ENCODE measurements at places on chromosomes 4 and X. TPM values are rescaled to one million over a fixed set of nuclear protein-coding genes. Genes with fewer than 3 reads are reported as not detected.
A peak's percentile ranks its signal among the peaks of the same experiment; 100 is the strongest.

UGT2B15 gene
- not detected for total RNA-seq

SH3TC1 gene
- 1.6 TPM for total RNA-seq

MEPE gene
- total RNA-seq, result not detected

PRR32 gene
- not detected for total RNA-seq

SLC38A5 gene
- 12.2 TPM for total RNA-seq

GPRIN3 gene
- not detected for total RNA-seq

RAB9B gene
- total RNA-seq, result 0.90 TPM

PPP2R2C gene
- total RNA-seq, result not detected

MAB21L2 gene
- 11.7 TPM for total RNA-seq

PPARGC1A gene
- total RNA-seq, result under 0.01 TPM

ING2 gene
- total RNA-seq, result 9.7 TPM

- peak; percentile 83 for DNase-seq
Observed at GRCh38 chr4:101199507-101200285, 147.6 kb downstream of the PPP3CA start.

- no peak for DNase-seq
Observed at GRCh38 chr4:154562697-154563254, at the start of gene FGB. Gene FGB (plus strand): TSS chr4:154563011. CDS start chr4:154563019, 8 bp downstream.

GRCh38 chrX:12843061-12843667 is 23.7 kb upstream of the TLR7 start:
- DNase-seq, result no peak

DNA sequence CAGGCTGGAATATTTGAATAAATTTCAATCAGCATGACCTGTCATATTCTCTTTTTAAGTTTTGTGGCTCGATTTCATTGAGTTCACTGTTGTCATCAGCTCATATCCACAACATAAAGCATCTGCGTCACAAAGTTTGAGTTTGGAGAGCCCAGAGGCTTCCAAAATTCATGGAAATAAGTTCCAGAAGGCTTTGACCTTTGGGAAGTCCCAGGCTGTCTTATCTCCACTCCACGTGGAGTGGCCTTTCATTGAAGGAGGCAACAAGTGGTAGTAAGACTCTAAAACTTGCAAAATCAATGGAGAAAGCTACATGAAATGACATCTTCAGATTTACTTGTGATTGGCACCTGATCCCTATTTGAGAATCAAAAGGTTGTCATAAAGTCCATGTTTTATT is 54.1 kb upstream of the UNC5C start:
- DNase-seq, result no peak

GRCh38 chr4:8818063-8818881 is 53.4 kb downstream of the HMX1 start:
- DNase-seq, result no peak

DNA sequence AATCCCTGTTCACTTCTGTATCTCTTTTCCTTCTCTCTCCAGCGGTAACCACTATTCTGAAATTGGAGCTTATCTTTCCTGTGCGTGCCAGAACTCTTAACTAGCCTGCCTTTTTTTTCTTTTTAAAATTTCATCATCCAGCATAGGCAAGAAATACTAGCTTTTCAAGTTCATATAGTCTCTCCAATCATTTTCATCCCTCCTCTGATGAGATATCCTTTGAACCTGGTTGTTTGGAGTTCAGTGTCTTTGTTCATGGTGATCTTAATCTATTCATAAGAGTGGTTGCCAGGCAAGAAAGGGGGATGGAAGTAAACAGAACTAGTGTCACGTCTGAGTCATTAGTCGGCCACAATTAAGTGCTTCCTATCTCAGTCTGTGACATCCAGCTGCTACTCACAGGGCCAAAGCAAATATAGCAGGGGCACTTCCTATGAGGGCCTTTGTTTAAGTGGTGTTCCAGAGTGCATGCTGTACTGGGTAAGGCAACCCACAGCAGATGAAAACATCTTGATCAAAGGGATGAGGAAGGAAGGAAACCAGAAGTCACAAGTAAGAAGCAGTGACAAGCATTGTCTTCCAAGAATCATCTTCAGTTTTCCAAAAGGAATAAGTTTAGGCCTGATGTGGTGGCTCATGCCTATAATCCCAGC is 56.4 kb upstream of the XIAP start:
- DNase-seq, result peak; percentile 75

- no peak for DNase-seq
Observed at GRCh38 chrX:51024106-51024696, 113.7 kb downstream of the BMP15 start.

DNA sequence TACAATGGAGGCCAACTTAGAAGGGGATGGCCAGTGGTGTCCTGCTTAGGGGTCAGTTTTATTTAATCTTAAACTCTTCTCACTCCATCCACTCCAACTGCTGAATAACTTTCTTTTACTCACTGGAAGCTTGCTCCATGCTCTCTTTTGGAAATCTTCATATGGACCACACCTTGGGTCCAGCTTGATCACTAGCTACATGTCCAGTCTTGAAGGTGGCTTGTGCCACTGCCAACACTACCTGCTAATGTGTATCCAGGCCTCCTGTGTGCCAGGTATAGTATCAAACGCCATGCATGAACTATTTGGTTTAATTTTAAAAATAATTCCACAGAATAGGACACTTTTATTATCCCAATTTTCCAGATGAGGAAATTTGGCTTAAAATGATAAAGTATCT is 37.0 kb upstream of the KDR start:
- DNase-seq, result no peak

GRCh38 chrX:14927401-14927800 is 54.2 kb downstream of the MOSPD2 start:
- DNase-seq, result peak; percentile 58

- DNase-seq, result no peak
Observed at GRCh38 chr4:60817609-60818008, 382.5 kb upstream of the ADGRL3 start.

- no peak for DNase-seq
Observed at GRCh38 chrX:37765507-37765906, 14.4 kb upstream of the CYBB start.

DNA sequence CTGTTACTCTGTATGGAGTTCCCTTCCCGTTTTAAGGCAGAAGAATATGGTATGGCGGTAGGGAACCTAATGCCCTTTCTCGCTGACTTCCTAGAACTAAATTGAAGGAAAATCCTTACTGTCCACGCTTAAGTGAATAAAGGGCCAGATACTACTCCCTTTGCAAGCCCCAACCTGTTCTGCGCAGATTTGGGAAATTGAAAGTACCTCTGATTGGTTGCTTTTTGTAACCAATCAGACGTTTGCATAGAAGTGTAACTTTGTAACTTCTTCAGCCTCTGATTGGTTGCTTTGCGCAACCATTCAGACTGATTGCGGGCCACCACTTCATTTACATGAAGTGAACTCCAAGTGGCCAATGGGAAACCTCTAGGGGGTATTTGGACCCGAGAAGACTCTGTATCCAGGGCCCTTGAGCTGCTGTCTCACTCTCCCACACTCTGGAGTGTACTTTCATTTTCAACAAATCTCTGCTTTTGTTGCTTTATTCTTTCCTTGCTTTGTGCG is 1.2 kb upstream of the TMEM33 start:
- no peak for DNase-seq

DNA sequence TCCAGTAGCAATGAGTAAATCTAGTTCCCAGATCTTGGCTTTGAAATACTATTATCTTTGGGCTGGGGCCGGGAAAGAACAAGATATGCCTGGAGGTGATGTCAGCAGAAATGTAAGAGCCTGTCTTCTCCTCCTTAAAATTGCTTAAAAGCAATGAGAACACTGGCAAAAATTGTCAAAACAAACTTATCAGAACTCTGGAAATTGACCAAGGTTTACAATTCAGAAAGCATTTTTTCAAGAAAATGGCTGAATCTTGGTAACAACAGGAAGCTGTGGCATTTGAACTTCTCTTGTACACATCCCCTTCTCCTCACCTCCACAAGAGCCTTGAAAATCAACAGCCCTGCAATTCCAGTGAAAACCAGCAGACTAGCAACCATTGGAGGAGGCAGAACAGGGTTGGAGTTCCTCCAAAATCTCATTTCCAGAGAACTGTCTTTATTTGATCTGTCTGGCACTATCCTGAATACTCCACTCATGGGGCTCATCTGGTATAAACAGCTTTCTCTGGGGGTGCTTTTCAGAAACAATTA is 13.5 kb downstream of the TIMP1 start:
- DNase-seq, result peak; percentile 89

DNA sequence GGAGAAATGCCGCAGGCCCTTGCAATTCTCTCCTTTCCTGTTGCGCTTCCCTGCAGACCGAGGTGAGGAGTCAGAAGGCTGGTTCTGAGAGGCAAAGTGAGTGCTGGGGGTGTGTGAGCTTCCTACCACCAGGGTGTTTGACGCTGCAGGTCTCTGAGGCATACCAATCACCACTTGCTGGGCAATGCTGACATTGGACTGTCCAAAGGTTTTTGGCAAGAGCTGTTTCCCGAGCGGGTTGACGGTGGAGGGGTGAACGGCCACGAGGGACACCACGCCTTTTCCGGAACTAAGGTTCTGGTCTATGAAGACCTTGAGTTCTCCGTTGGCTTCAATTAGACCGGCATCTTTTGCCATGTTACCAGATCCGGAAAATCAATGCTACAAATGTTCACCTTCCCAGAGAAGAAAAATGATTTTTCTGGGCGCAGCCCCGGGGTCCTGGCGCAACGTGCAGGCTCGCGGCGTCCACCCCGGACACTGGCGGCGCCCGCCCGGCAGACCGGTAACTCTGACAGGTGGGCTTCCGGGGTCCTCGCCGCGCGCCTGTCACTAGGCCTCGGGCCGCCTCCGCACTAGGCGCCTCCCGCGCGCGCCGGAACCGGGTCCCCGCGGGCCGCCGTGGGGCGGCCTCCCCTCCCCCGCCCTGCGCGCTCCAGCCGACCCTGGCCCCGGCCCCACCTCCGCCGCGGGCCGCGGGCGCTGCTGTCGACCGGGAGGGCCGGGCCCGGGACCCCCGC is 44.9 kb upstream of the FAM47C start:
- DNase-seq, result no peak

DNA sequence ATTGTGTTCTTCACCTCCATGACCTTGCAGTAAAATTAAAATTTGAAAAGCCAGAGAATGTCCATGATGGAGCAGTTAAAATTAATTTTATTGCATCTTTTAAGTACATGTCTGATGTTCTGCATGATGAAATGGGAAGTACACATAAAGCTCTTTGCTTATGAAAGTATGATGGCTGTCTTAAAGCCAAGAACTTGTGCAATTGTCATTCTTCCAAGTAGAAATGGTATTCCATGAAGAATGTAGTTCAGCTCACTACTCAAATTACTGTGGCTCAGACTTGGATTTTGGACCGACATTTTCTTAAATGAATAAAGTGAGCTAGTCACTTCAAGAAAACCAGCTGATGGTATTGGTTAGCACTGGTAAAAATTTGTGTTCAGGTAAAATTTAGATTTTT is 161.7 kb upstream of the CXCL13 start:
- DNase-seq, result peak; percentile 17

DNA sequence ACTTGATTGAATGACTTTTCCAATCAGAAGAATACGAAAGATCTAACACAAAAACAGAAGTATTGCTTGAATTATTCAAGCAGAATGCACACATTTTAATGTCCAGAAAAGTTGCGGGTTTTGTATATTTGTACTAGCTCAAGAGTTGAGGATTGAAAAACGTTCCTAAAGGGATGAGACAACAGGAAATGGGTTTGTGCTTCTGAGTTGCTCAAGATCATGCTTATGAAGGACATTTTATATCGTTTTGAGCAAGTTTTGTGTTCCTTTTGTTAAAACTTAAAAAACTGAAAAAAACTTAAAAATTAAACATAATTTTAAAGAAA is 353 bp upstream of the SMIM10 start:
- peak; percentile 59 for DNase-seq

DNA sequence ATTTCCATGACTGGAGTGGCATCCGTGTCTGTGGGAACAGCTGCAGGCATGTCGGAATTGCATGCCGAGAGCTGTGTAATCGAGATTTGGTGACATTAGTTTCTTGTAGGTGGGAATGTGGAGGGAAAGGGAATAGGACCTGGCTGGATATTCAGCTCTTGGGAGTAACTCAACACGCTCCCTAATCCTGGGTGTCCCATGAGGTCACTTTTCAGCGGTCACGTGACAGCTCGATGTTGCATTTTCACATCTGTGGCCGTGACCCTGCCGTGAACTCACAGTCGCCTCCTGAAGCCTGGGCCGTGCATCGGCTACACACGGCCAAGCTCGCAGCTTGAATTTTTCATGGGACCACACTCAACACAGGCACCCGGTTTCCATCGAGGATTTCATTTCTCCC is 25.8 kb upstream of the PSAPL1 start:
- DNase-seq, result peak; percentile 7

- peak; percentile 73 for DNase-seq
Observed at GRCh38 chrX:40908857-40909475, 173.6 kb upstream of the MED14 start.

- peak; percentile 46 for DNase-seq
Observed at GRCh38 chrX:48971249-48972219, at the start of gene KCND1. Gene KCND1 (minus strand): TSS chrX:48971844. CDS start chrX:48970271, 1,573 bp downstream.

GRCh38 chr4:17577665-17578481 is 875 bp downstream of the LAP3 start:
- DNase-seq, result peak; percentile 4

DNA sequence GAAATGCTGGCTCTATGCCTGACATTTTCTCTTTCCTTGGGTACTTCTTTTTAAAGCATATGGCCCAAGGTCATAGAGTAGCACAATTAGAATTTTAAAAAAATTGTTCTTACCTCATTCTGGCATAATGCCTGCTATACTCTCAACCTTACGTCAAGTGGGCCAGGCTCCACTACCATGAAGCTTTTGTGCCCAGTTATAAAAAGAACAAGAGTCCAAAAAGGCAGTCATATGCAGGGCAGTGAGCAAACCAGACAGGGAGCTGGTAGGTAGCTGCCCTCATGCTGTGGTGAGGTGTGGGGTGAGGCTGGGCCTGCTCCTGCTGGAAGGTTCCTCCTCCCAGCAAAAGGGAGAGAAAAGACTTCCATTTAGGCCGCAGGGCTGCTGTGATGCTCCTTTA is 64.4 kb upstream of the UCP1 start:
- DNase-seq, result no peak

GRCh38 chrX:38426785-38427184 is 74.4 kb downstream of the OTC start:
- no peak for DNase-seq

DNA sequence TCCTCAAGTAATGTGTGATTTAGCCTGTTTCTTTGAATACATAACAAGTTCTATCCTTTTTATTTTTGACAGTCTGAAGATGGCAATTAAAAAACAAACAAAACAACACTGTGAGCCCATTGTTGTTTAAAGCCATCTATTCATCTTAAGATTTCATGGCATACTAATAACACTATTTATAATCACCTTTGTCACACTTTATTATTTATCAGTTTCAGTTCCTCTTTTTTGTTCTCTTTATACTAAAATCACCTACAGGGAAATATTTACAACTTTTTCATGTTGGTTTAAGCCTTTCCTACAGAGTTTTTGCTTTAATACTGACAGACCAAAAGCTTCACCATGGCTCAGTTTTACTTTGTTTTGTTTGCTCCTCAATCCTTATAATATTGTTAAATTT is 247.4 kb upstream of the CTSO start:
- no peak for DNase-seq

DNA sequence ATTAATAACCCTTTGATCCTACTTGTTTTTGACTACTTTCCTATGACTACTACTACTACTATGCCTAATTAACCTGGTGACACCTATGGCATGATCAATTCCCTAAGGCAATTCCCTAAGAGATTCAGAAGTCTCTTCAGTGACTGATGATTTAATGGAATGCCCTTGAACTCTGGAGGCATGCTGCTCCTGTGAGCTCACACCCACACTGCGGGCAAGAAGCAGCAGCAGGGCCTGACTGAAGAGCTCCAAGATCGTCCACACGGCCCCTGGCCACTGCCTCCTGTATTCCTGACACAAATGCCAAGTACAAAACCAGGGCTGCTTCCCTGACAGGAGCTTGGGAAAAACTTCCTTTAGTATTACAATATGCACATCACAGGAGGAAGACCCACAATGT is 74.2 kb upstream of the STS start:
- DNase-seq, result no peak

Data from IMR-90 (cell line).